Stimulated activated CD4-positive, alpha-beta T cell treated with anti-CD3 and anti-CD28 coated beads, Interleukin-1b, Interleukin-23, amount 100 ng/mL, for 1 hour (primary cell): ENCODE measurements at places on chromosomes 7 and 10.

DNA sequence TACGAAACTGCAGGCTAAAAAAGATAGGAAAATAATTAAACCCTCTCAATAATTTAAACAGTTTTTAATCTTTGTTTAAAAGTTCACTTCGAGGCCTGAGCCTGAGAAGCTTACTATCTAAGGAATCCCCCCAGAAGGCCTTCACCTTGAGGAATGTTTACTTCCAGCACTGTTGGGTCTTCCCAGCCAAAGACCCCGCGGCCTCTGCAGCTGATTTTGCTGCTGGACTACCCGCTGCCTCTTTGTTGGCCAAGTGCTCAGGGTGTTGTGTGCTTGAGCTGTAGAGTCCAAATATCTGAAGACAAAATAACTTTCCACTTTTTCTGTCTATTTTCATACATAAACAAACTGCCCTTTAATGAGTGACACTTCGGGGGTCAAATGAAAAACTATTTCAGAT is 292.7 kb downstream of the GLRX3 start:
- no peak for DNase-seq

DNA sequence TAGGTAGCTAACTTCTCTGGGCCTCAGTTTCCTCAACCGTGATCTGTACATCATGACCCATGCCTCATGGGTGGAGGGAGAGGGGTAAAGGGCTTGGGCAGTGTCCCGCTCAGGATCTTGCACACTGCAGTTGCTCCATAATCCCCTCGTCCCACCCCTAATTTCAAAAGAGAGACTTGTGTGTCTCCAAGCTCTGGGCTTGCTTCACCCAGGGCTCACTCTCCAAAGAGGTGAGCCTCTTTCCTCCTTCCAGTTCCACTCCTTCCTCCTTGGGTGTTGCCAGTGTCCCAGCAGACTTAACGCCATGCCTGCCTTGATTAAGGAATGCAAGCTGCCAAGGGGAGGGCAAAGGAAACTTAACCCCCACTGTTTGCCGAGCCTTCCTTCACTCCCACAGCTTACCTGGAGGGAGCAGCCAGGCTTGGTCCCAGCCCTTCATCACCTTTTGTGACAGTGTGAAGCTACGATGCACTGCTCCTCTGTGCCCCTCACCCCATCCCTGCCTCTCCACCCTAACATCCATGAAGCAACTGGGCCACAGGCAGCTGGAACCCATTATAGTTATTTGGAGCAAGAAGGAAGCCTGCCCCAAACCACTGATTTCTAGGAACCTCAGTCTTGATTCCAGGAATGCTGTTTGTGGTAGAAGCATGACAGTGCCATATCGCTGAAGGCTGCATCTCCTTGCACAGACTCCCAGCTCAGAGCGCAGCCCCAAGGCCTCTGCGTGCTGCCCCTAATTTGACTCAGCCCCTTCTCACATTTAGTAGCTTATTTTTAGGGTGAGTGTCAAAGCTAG is 363.3 kb downstream of the TNS3 start:
- no peak for DNase-seq

DNA sequence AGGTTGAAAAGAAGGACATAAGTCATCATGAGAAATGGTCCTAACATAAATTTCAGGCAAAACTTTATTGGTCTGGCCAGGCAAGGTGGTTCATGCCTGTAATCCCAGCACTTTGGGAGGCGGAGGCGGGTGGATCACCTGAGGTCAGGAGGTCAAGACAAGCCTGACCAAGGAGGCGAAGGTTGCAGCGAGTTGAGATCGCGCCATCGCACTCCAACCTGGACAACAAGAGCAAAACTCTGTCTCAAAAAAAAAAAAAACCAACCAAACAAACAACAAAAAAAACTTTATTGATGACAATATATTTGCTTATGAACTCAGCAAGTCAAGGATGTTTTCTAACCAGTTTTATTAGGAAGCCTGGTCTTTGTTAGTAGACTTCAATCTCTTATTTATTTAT is 54.6 kb upstream of the ARHGAP21 start:
- no peak for DNase-seq

- no peak for DNase-seq
These were observed 57.7 kb downstream of the ATAD1 start for GRCh38 chr10:87760195-87760905.

DNA sequence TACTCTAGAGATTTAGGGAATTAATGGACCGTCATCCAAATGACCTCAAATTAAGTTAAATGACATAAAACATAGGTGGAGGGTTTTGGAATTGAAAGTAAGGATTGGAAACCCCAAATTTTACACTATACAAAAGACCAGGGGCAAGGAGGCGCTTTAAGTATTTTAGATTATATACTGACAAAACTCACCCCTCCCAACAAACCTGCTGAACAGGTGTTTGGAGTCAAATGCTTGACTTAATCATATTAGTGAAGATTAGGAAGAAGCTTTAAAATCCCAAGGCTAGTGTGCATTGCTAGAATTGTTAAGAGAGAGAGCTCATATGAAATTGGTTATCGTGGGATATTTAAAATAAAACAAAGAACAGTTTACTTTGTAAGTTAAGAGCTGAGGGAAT is at the start of gene GNGT1:
GNGT1 (plus strand) TSS at position 301 of the 400 bp plus-strand sequence. CDS start 180 bp downstream, outside the sequence.
- DNase-seq = no peak

- no peak for DNase-seq
These were observed 242.4 kb upstream of the KIAA1217 start for GRCh38 chr10:23966504-23967051.

GRCh38 chr7:135942614-135943013 is 34.5 kb downstream of the MTPN start:
- DNase-seq = no peak

- no peak for DNase-seq
These were observed 1.3 kb downstream of the NOS3 start for GRCh38 chr7:150992051-150992640.

- DNase-seq = no peak
These were observed 321.7 kb downstream of the WDR37 start for GRCh38 chr10:1377740-1378397.

DNA sequence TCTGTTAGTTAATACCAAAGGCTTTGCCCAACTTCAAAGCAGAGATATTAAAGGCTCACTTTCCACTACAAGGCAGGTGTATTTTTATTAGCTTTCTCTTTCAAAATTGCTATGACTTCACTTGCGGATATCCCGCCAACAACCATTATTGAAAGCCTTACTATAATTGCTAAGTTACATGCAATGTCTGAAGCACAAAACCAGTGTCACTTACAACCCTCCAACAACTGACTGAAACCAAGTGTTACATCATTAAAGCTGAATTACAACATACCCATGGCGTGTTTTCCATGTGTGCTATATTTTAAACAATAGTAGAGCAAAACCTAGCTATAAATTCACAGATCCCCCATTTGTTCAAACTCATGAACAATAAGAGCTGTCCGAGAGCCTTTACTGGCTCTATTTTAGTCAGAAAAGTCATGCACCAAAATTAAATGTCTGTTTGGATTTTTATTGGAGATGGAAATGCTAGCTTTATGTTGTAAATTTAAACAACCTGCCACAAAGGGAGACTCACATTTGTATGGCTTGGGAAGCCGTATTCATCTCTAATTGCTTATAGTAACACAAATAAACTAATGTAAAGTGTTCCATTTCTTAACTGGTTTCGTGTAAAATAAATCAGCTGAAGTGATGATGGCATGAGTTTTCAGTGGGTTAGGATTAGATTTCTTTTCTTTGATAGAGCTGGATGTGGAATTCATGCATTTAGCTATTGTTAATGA is 227.1 kb downstream of the AGMO start:
- DNase-seq = no peak

DNA sequence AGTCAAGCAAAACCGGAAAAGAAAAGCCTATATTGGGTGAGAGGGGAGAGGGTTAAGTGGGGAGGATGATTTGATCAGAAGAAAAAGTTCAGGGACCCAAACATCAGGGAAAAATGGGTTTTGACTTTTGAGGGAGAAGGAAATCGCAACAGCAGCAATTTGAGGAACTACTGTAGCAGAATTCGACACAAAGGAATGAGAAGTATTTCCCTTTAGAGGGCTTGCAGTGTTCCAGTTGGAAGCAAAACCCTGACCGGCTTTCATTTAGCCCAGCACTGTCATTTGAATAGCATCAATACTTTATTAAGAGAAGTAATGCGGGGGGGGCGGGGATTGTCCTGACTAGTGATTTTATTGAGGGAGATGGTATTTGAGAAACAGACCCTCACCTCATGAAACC is 37.2 kb upstream of the GATA3 start:
- DNase-seq = no peak

- DNase-seq = no peak
These were observed 10.3 kb downstream of the WNT16 start for GRCh38 chr7:121339082-121339481.

DNA sequence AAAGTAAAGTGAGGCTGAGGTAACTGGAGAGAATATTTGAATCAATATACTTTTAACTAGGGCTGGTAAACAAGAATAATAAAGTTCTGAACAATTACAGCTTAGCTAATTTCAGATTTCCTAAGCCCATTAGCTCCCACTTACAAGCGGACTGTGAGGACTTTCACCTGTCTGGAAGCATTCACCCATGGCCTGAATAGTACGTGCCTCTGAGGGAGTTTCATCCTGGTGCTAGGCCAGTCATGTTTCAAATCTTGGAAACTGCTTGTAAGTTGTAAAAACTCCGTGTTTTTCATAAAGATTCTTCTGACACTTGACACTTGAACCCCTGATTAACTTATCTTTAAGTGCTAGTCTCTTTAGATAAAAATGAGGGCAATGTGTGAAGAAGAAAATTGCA is 975.2 kb upstream of the GHITM start:
- DNase-seq = no peak

DNA sequence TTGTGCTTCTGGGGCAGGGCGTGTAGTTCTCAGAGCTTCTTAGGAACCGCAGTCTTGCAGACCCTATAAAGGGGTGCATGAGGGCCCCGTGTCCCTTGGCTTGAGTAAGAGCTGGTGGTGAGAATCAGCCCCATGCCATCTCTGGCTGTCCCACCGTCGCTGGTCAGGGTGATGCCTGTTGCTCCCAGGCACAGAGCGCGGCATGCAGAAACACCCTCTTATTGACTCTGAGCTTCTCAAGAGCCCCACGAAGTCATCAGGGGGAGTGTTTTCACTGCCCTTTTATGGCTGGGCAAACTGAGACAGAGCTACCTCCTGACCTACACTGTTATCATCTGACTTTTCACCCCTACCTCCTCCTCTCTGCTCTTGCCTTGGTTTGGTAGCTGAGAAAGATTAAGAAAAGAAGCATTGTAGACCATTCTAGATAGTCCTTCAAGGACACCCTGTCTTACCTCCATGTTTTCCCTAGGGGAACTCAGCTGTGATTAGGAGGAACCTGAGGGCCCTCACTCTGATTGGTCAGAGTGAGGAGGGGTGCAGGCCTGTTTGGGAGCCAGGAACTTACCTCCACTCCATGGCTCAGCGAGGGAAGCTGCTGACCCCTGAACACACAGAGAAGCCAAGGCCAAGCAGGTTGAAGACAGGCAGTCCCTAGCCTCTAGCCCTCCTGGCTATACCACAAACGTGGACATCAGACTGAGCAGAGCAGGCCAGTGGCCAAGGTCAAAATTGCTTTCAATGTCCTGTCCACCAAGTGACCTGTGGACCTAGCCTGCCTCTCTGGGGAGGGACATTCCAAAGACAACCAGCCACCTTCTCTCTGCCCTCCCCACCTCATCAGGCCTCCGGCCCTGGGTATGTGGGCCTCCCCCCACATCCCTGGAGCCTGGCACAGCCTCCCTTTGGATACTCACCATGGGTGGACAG is 17.6 kb downstream of the UNC5B start:
- DNase-seq = no peak

GRCh38 chr10:11183015-11183414 is 165.3 kb downstream of the CELF2 start:
- DNase-seq = no peak

DNA sequence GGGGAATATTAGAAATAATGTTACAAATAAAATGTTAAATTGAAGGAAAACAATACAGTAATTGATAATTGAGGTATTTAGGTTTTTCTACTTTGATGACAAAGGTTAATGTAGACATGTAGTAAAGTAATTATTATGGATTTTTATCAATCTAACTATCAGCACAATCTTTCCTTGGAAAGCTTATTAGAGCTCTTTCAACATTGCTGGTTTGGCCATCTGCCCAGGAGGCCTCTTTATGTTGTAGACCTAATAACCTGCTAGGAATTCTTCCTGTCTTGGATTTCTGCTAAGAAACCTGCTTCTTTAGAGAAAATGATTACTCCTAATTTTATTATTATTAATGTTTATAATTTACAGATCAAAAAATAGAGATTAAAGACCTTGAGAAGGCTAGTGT is 78.9 kb downstream of the CHRM2 start:
- DNase-seq = no peak

DNA sequence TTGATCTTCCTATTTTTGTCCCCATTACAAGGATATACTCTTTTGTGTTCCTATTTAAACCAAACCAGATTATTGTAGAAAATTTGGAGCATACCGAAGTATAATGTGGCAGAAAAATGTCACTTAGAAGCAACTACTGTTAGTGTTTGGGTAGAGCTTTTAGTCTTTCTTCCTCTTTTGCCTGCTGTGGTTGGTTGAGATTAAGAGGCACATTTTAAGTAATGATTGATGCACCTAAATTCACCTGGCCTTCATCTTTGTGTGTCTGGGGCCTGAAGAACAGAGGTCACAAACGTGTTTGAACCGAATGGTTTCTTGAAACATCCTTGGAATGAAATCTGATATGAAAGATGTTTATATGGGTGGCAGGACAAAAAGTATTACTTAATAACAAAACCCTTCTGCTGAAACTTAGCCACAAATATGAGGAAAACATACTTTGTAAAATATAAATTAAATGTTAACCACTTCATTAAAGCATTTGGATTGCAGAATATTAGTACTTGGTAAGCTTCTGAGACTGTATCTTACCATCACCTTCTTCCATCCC is 2.6 kb downstream of the BPGM start:
- DNase-seq = no peak

GRCh38 chr10:103890194-103890658 is 27.8 kb downstream of the STN1 start:
- DNase-seq = no peak

DNA sequence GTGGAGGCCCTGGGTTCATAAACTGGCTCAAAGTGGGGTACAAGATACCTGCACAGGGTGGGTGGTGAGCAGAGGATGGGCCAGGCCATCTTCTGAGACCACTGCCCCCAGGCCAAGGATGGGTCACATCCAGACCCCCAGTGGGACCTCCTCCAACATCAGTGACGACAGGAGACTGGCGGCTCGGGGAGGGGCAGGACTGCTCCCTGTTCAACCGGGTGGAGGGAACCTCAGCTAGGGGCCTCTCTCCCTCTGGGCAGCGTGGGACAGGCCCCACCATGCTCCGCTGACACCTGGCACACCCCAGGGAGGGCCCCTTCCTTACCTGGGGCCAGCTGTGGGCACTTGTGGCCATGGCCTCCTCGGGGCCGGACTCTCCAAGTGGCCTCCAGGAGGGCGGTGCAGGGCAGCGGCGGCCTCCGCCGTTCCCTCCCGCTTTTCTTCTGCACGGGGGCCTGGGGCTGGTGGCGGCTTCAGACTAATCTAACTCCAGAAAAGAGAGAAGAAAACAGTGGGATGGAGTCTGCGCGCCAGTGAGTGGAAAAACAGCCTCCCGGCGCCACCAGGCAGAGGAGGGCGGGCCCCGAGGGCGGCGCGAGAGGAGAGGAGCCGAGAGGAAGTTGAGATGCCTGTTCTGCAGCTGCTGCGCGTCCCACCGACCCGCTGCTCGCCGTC is at the start of gene CALHM2:
CALHM2 (minus strand) TSS at position 540 of the 675 bp plus-strand sequence. CDS start 2,429 bp downstream, outside the sequence.
- DNase-seq = peak; percentile 23
